ENCODE measurements at places on chromosomes 6 and 20. TPM values are rescaled to one million over a fixed set of nuclear protein-coding genes. Genes with fewer than 3 reads are reported as not detected.

DNA sequence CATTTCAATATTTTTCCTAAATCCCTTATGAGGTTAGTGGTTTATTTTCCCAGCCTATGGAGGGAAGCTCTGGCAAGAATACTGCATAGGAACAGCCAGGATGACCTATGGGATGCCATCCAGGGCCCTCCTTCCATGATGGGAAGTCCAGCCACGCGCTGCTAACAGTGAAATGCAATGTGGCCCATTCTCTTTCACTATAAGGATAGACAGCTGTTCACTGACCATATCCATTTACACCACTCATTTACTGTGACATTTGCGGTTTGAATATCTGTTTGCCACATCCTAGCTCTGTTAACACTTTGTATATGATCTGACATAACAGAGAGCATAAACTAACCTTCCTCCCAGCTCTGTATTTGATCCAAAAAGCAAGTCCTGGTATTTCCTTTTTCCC is 471.7 kb downstream of the CBLN4 start:
- no peak for DNase-seq

- no peak for DNase-seq
These were observed 16.9 kb upstream of the ANKRD60 start for GRCh38 chr20:58245181-58245891.

DNA sequence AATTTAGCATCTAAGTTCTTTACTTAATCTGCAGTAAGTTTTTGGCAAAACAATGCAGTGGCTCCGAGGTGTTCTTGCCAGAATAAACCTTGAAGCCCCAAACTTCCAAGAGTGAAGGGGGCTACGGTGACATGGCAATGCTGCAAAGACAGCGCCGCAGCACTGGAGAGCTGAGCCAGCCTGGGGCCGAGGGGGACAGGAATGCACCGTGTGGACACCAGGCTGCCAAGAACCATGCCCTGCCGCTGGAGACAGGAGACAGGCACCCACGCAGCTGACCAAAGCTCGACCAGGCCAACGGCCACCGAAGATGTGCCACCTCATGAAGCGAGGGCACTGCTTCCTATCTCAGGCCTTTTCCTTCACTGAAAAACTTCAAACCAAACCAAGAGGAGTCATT is 133.4 kb downstream of the PRND start:
- no peak for DNase-seq

DNA sequence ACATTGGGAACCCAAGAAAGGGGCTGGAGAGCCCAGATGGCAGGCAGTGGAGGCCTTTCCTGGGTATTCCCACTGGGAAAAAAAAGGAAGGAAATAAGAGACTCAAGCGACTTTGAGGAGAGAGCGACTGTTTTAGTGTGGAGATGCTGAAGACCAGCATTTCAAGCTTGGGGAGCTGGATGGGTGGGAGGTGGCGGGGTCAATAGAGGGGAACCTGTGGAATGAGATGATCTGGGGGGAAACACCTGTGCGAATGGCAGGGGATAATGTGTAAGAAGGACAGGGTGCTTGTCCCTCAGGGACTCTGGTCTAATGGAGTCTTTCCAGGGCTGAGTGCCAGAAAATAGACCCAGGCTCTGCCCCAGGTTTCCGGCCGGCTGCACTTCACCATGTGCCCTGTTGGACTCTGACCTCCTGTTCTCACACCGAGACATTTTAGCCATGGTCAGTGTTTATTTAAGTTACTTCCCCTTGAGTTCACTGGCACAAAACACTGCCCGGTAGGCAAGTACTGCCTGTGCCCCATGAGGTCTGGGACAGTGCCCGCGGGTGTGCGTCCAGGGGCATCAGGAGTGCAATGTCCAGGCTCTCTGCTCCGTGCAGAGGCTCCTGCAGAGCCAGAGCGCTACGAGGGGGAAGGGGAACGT is 50.4 kb upstream of the NKX2-2 start:
- no peak for DNase-seq

- no peak for DNase-seq
These were observed 11.0 kb downstream of the SRSF3 start for GRCh38 chr6:36605143-36605542.

DNA sequence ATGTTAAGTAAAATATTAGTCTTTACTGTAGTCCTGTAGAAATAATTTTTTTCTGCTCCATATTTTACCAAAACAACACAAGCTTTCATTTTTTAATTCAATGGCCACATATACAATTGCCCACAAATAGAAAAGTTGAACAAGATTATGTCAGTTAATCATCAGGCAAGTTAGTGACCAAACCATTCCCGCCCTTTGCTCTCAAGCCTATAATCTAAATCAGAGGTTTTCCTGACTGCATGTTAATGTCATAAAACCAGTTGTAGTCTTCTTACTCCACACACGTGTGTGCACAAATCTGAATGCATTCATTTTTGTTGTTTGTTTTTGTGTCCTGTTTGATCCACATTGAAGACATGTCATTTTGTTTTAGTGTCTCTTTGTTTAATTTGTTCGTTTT is 1357.7 kb upstream of the GJE1 start:
- no peak for DNase-seq

- no peak for DNase-seq
These were observed 126.7 kb upstream of the RREB1 start for GRCh38 chr6:6980999-6981597.

- no peak for DNase-seq
These were observed 56.6 kb upstream of the TRAF3IP2 start for GRCh38 chr6:111662072-111662793.

DNA sequence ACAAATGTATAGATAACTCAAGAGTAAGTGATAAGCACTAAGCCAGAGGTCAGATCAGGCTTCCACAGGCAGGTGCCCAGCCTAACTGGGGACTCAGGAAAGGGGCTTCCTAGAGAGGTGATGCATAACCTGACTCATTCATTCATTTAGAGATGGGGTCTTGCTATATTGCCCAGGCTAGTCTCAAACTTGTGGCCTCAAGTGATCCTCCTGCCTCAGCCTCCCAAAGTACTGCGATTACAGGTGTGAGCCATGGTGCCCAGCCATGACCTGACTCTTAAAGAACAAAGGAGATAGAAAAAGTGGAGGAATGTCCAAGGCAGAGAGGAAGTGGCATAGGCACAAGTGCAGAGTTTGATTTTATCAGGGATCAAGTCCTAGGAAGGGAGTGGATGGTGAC is 41.9 kb downstream of the GJA10 start:
- no peak for DNase-seq

- no peak for DNase-seq
These were observed 411.2 kb upstream of the SPTLC3 start for GRCh38 chr20:12597551-12597950.

- no peak for DNase-seq
These were observed 126.2 kb downstream of the PTPRK start for GRCh38 chr6:128394167-128394566.

DNA sequence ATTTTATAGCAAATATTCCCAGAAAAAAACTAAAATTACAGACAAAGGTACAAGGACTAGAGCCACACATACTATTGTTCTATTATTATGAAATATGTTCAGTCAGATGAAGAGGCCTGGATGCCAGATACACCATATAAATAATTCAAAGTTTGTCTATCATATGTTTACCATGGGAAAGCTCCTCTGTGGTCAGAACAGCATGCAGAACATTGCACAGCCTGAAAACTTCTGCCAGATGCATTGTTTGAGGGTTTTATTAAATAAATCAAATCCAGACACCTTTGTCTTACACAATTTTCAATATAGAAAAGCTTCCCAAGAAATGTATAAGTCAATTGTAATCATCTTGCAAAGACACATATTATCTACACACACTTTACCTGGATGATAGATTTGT is 35.0 kb upstream of the COL21A1 start:
- no peak for DNase-seq

- peak; percentile 97 for DNase-seq
These were observed 109.4 kb upstream of the EMILIN3 start for GRCh38 chr20:41476013-41476441.

GRCh38 chr20:4591975-4592315 is 129.8 kb upstream of the PRND start:
- DNase-seq = no peak

GRCh38 chr6:10569392-10570127 is 48.4 kb downstream of the GCNT2 start:
- no peak for DNase-seq

DNA sequence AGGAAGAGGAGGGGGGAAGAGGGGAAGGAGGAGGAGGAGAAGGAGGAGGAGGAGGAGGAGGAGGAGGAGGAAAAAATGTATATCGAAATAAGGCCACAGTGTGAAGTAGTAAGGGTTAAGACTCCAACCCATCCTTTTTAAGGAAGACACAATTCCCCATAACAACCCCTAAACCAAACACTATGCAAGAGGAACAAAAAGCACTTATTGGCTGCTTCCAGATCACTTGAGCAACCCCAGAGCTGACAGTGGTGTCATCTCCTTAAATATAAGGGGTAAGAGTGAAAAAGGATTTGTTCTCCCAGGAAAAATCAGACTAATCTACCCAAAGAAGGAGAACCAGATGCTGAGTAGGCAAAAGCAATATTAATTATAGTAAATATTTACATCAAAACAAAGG is 169.1 kb upstream of the SASH1 start:
- DNase-seq = no peak

- DNase-seq = no peak
These were observed 334.4 kb downstream of the QKI start for GRCh38 chr6:163748886-163749285.

DNA sequence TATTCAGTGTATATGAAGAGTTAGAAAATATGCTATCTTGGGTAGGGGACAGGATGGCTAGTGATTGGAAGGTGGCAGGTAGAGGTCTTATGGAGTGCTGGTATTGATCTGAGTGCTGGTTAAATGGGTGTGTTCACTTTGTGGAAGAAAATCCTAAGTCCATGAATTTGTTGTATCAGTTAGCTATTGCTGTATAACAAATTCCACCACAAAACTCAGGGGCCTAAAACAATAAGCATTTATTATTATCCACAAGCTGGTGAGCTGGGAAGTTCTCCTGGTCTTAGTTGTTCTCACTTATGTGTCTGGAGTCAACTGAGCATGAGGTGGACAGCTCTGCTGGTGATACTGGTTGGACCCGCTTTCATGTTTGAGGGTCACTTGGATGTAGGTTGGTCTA is 212.2 kb upstream of the PLCB4 start:
- no peak for DNase-seq

GRCh38 chr20:13862245-13862644 is 77.4 kb downstream of the NDUFAF5 start:
- DNase-seq = no peak

DNA sequence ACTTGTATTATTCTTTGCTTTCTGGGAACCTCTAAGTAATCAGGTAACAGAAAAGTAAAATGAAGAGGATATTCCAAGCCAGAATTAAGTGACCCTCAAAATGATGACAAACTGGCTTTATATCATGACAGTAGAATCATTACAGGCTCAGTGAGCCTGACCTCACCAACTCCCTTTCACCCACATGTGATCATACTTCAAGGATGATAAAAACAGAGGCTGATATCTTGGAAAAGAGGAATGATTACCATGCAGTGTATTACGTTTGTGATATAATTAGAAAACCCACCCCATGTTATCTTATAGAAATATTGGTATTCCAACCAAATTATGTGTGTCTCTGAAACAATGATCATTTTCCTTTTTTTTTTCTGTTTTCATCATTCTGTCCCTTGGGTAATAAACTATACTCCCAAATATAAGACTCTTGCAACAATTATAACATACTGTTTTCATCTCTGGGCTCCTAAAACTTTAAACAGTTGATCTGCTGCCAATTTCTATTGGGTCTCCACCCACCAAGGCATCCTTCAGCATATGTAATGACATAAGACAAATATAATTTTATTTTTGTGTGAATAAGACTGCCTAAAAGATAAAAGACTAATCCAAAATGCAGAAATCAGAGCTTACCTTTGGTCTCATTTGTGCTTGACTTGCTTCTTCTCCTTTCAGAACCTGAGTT is 115.7 kb downstream of the DST start:
- no peak for DNase-seq

- peak; percentile 70 for DNase-seq
These were observed 120.0 kb downstream of the TMEM242 start for GRCh38 chr6:157203312-157203744.

- DNase-seq = peak; percentile 71
These were observed 102.1 kb downstream of the ATG5 start for GRCh38 chr6:106223300-106223930.

- no peak for DNase-seq
These were observed at the start of gene MCHR2 for GRCh38 chr6:99993533-99994251. Gene MCHR2 (minus strand): TSS chr6:99994223. CDS start chr6:99956147, 38,076 bp downstream.

Gene TMEM244
- total RNA-seq = 0.83 TPM

Gene CRIP3
- 0.78 TPM for total RNA-seq

Gene DDX43
- total RNA-seq = not detected

Gene HLA-DMB
- total RNA-seq = not detected

Gene MOXD1
- 6.5 TPM for total RNA-seq

Gene RRAGD
- total RNA-seq = 22.7 TPM

Gene MCCD1
- not detected for total RNA-seq

Gene ZNF165
- 0.78 TPM for total RNA-seq

Gene GSTA3
- total RNA-seq = not detected

Gene ASIP
- total RNA-seq = not detected

Gene VSTM2L
- 77.5 TPM for total RNA-seq

Gene RAD21L1
- total RNA-seq = 0.57 TPM

Gene HRH3
- 0.08 TPM for total RNA-seq

Gene LHFPL5
- total RNA-seq = not detected

Gene OXT
- total RNA-seq = not detected

Gene POM121L2
- total RNA-seq = not detected

Gene TNFRSF6B
- 5.2 TPM for total RNA-seq

Gene C6orf15
- 1.2 TPM for total RNA-seq

Gene MMP24
- total RNA-seq = 0.16 TPM

Gene SLC4A11
- 12.2 TPM for total RNA-seq

Gene PAK5
- total RNA-seq = not detected

Gene BPIFA2
- not detected for total RNA-seq

Gene C4A
- total RNA-seq = 4.2 TPM
